ENCODE measurements at places on chromosomes 4 and X. TPM values are rescaled to one million over a fixed set of nuclear protein-coding genes. Genes with fewer than 3 reads are reported as not detected.

DNA sequence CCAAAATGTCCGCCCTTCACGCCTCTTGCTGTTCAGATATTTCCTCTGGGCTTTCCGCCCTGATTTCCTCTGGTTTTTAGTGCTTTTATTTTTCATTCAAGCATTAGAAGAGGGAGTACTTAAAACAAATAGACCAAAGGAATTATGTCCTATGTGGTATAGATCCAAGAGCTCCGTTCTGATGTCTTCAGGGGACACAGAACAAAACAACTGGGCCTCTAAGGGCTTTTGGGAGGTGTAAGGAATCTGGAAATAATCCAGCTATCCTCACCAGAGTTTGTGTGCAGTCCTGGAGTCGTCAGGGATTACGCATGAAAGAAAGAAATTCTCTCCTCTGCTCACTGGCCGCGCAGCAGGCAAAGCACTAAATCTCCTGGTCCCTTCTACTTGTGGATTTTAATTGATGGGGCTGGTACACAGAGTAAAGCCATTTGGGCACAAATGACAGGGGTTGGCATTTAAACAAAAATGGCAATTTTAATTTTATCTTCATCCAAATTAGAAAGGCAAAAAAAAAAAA is 999.2 kb downstream of the ADGRL3 start:
- H3K27me3 ChIP-seq, result no peaks in the 10 kb centered on the region
- no peaks in the 10 kb centered on the region for H3K36me3 ChIP-seq
- no peak for DNase-seq
- no peak overlapping the region for H3K4me3 ChIP-seq
- no peak overlapping the region for H3K27ac ChIP-seq

The BMP3 gene
- not detected for total RNA-seq

The CPZ gene
- total RNA-seq, result not detected

DNA sequence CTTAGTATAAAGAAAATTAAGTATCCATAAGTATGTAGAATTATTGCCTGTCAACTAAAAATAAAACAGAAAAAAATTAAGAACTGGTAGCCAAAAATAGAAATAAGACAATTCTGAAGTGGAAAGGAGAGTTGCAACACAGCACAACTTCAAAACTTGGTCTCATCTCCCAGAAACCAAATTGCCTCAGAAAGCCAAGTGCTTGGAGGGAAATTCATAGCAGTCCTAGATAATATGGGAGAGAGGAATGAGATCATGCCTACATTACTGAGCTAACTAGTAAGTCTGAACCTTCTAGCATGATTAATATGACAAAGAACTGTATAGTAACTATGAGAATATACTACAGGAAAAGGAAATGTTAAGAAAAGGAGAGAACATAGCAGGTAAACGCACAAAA is 256.5 kb downstream of the LDB2 start:
- H3K27ac ChIP-seq, result no peak overlapping the region
- H3K4me3 ChIP-seq, result no peak overlapping the region
- DNase-seq, result no peak
- H3K36me3 ChIP-seq, result no peaks in the 10 kb centered on the region

The CLTRN gene
- 1.8 TPM for total RNA-seq

DNA sequence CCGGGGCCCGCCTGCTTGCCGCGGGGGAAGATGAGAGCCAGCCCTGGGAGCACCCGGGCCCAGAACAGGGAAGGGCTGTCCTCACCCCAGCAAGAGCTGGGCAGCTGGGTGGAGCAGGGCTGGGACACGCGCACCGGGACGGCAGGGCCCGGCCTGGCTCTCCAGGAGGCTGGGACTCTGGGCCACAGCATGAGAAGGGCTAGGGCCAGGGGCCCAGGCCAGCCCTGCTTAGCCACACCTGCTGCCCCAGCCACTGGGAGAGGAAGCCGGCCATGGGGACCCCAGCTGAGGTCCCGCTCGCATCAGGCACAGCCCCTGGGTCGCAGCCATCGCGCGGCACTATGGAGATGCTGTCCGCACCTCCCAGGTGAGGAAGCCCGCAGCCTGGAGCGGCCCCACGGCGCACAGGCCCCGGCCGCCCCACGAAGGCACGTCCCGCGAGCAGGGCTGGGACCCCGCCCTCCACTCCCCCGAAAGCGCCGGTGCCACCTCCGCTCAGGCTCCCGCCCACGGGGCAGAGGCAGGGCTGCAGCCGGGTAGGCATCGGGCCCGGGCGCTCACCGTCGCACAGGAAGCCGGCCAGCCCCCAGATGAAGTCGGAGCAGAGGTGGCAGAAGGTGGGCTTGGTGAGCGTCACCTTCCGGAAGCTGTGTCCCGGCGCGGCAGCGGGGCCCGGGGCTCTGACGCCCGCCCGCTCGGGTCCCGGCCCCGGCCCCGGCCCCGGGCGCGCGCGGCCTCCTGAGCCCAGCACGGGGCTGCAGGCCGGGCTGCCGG is 531 bp downstream of the DGKQ start:
- H3K4me3 ChIP-seq, result peak overlapping the region; percentile 66
- DNase-seq, result peak; percentile 20
- peaks cover 5% of the 10 kb centered on the region for H3K4me1 ChIP-seq
- no peak overlapping the region for H3K27ac ChIP-seq
- no peaks in the 10 kb centered on the region for H3K36me3 ChIP-seq
- H3K27me3 ChIP-seq, result no peaks in the 10 kb centered on the region

DNA sequence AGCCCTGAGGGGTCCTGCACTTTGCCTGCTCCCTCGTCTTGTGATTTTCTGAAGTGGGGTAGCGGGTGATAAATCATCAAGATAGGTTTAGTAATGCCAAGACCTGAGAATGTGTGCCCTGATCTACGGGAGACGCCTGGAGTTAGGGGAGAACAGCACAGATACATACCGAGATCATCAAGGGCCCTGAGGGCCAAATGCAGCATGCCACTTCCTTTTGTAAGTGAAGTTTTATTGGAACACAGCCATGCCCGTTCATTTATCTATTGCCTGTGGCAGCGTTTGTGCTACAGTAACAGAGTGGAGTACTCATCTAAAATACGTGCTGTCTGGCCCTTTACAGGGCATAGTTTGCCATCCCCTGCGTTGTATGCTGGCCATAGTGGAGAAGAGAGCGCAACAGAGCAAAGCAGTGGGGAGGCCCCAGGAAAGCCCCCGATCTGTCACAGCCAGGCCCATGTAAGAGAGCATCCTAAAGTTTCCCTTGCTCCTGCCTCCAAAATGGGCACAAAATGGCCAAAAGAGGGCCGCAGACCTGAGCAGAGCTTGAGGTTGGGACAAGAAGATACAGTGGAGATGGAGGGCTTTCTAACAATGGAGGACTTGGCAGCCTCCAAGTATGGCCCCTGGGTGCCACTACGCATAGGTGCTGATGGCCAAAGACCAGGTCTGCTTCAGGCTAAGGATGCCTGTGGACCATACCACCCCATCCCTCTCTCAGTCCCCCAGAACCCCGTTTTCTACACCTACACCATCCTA is 167.0 kb downstream of the SMIM20 start:
- H3K27me3 ChIP-seq, result no peaks in the 10 kb centered on the region
- no peaks in the 10 kb centered on the region for H3K36me3 ChIP-seq
- H3K4me3 ChIP-seq, result no peak overlapping the region
- no peak overlapping the region for H3K27ac ChIP-seq
- peaks cover 32% of the 10 kb centered on the region for H3K4me1 ChIP-seq
- DNase-seq, result no peak

The NIPAL1 gene
- total RNA-seq, result 6.8 TPM

- H3K27ac ChIP-seq, result no peak overlapping the region
- peaks cover 11% of the 10 kb centered on the region for H3K27me3 ChIP-seq
- no peak for DNase-seq
- H3K36me3 ChIP-seq, result no peaks in the 10 kb centered on the region
- no peak overlapping the region for H3K4me3 ChIP-seq
- peaks cover 5% of the 10 kb centered on the region for H3K4me1 ChIP-seq
These were observed 29.6 kb upstream of the SPON2 start for GRCh38 chr4:1201851-1202525.
